ENCODE measurements at places on chromosomes 5 and 9.

GRCh38 chr5:107993341-107993740 is 322.6 kb upstream of the EFNA5 start:
- DNase-seq = no peak

DNA sequence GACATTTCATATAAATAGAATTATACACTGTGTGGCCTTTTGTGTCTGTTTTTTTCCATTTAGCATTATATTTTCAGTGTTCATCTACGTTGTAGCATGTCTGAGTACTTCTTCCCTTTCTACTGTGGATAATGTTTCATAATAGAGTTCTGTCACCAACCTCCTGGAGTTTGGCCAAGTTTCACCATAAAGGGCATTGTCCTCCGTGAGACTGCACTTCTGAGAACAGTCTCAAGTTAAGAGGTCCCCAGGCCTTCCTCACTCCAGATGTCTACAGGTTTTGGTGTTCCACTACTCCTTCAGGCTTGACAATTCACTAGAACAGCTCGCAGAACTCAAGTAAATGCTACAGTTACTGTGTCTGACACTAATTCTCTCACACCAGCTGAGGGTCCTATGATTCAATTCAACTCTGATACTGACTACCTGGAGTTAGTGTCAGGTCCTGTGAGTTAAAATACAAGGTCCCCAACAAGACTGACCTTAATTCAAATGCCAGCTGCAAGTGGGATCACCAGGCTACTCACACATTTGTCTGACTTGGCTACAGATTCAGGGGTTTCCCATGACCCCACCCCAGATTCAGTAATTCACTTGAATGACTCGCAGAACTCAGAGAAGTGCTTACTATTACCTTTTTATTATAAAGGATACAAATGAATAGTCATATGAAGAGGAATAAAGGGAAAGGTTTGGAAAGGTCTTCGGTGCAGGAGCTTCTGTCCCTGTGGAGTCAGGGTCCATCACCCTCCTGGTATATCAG is 31.1 kb downstream of the SLC35A4 start:
- DNase-seq = no peak

- no peak for DNase-seq
Measured at GRCh38 chr5:133353741-133354140, 258.6 kb downstream of the FSTL4 start.

GRCh38 chr5:179331591-179332375 is 13.5 kb downstream of the ADAMTS2 start:
- no peak for DNase-seq

DNA sequence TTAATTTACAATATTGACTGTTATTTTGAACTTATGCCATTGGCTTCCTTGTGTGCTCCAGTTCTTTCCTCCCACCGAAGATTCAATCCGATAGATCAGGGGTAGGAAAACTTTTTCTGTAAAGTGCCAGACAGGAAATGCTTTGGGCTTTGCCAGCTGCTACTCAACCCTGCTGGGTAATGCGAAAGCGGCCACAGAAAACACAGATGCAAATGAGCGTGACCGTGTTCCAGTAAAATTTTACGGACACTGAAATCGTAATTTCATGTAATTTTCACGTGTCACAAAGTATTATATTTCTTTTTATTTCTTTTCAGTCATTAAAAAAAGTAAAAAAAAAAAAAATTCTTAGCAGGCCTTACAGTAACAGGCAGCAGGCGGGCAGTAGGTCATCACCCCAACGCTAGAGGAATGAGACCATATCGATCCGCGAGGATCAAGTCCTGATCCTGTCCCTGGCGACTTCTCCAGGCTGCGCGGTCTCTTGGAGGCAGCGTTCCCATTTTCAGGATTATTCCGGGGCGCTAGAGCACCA is 599 bp downstream of the NMRK1 start:
- no peak for DNase-seq

GRCh38 chr9:2623288-2624050 is 1.9 kb downstream of the VLDLR start:
- DNase-seq = peak; percentile 70

DNA sequence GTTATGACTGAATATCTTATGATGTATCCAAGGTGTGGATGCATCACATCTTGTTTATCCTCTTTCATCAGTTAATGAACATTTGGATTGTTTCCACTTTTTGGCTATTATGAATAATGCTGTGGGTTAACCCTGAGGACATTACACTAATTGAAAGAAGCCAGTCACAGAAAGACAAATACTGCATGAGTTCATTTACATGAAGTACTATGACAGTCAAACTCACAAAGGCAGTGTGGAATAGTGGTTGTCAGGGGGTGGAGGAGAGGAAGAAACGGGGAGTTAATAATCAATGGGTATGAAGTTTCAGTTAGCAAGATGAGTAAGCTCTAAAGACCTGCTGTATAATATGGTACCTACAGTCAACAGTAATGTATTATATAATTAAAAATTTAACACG is 409.4 kb upstream of the CTNND2 start:
- DNase-seq = no peak

DNA sequence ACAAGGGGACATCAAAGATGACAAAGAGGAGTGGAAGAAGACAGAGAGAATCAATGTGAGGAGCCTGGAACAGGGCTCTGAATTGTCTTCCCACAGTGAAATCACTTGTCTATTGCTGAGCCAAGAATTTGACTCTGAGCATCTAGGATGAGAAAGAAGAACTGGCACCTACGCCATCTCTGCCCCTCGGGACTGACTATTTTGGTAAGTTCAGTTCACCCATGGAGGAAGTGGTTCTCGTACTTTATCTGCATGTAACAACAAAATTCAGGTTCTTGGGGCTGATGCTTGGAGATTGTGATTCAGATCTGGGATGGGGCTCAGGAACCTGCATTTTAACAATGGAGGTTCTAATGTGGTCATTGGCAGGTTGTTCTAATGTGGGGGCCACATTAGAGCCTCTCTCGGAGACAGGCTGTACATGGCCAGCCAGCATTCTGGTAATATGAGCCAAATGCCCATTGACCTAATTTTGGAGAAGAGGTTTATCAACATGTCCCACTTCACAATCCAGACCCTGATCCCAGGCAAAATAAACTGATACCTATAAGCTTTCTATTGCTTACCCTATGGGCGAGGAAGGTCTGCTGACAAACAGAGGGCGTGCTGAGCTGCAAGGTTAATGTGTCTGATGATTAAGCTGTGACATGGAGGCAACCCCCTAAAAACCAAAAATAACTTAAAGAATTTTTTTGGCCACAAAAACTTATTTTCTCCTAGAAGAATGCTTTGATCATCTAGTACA is 2.7 kb upstream of the IL12B start:
- DNase-seq = no peak

- DNase-seq = peak; percentile 19
Measured at GRCh38 chr5:96699186-96699820, 37.1 kb downstream of the CAST start.

DNA sequence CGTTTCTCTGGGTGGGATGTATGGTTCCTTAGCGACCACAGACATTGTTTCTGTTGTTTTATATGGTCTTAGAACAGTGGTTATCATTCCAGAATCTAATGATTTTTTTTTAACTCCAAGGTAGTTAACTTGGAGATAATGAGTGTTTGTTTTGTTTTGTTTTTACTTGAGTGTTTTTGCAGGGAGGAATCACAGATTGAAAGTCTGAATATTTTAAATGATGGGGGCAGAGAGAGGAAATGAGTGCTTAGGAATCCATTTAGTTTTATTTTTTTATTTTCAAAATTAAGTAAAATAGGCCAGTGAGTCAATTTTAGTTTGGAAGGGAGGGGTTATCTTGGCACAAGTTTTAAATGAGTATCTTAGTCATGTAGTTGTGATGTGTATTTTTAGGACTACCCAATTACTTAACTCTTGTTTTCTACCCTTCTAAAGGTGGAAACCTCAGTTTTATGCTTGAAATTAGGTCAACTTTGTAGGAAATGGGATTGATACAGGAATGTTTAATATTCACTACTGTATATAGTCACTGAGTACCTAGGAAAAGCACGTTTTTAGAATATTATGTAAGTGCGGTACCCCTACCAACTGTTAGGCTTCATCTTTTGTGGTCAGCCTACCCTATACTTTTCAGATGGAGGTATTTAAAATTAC is 2.0 kb downstream of the UBE2R2 start:
- no peak for DNase-seq

- no peak for DNase-seq
Measured at GRCh38 chr5:119355244-119355638, 578 bp upstream of the TNFAIP8 start.

DNA sequence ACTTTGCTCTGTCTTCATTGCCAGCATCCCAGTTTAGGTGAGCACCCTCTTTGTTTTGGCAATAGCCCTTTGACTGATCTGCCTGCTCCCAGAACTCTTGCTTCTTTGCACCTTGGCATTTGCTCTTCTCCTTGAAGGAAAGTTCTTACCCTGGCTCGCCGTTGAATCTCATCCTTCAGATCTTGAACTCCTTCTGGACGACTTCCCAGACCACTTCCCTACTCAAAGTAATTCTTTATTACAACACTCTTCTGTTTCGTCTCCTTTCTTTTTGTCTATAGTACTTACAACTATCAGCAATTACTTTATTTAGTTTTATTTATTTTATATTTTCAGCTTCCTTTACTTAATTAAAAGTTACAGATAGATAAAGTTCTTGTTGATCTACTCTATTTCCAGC is 1510.1 kb downstream of the MAT2B start:
- no peak for DNase-seq

DNA sequence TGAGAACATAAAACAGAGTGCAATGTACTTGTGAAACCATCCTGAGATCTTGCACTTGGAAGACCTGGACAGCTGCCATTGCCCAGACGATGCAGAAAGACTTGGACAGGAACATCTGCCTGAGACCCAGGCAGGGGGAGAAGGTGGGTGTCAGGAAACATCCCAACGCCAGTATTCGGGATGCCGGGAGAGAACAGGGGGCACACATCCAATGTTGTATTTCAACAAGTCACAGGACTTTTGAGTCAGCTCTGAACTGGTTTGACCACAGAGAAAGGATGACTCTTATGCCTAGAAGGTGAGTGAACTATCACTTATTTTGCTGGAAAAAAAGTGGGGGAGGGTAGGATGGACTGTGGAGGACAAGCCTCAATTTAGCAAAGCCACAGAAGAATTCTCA is 124.6 kb downstream of the ROR2 start:
- DNase-seq = no peak

- DNase-seq = peak; percentile 1
Measured at GRCh38 chr5:15421921-15422412, 78.0 kb upstream of the FBXL7 start.
